ENCODE measurements at places on chromosomes 1 and 21. TPM values are rescaled to one million over a fixed set of nuclear protein-coding genes. Genes with fewer than 3 reads are reported as not detected.

The KPRP gene
- total RNA-seq: not detected

The CFH gene
- total RNA-seq: 238 TPM

The NBPF4 gene
- total RNA-seq: not detected

The LRRC47 gene
- total RNA-seq: 32.5 TPM

The CSMD2 gene
- 1.6 TPM for total RNA-seq

The C21orf58 gene
- total RNA-seq: 1.4 TPM

The PRDM15 gene
- total RNA-seq: 6.0 TPM

The TSPAN2 gene
- total RNA-seq: 3.5 TPM

All from smooth muscle cell of bladder (primary cell).